T-helper 17 cell (primary cell): ENCODE measurements at places on chromosomes 1 and 21.

GRCh38 chr1:115595279-115596079 lies 46.3 kb upstream of the VANGL1 start:
- DNase-seq, result peak; percentile 50

GRCh38 chr1:15158506-15159165 lies 5.1 kb downstream of the TMEM51 start:
- DNase-seq, result no peak

GRCh38 chr1:195897076-195897475 lies 711.2 kb downstream of the KCNT2 start:
- DNase-seq, result no peak

DNA sequence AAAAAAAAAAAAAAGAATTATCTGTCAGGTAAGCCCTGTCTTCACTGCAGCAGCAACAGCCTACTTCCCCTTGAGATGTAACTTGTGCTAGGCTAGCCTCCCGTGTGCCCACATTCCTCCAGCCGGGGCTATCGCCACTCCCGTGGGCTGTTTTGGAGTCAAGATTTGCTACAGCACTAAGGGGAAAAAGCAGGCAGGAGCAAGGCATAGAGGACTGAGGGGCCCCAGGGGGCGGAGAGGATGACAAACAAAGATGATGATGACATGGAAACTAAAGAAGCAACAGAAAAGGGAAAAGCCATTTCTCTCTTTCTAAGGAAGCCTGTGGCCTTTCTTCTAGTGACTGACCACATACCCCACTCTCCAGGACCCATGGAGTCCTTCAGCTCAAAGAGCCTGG lies 1.9 kb downstream of the TNFAIP8L2 start:
- no peak for DNase-seq

GRCh38 chr1:24386931-24387330 lies 26.7 kb downstream of the STPG1 start:
- DNase-seq, result no peak

- DNase-seq, result no peak
These were observed 34.9 kb downstream of the PLXNA2 start for GRCh38 chr1:208209286-208209685.

DNA sequence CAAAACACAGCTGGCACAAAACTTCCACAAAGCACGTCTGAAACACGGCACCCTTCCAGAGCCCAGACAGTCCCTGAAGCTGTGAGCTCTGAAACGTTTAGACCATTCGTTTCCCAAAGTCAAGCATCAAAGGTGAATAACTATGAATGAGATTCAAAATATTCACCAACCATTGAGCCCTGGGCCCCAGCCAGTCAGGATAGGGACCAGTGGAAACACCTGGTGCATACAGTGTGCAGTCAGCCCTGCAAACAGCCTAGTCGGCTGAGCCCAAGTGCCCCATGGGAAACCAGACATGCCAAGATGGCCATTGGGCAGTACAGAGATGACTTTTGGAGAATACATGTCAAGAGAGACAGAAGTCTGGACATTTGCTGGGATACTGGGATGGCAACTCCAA lies 90.4 kb upstream of the EDN2 start:
- no peak for DNase-seq

DNA sequence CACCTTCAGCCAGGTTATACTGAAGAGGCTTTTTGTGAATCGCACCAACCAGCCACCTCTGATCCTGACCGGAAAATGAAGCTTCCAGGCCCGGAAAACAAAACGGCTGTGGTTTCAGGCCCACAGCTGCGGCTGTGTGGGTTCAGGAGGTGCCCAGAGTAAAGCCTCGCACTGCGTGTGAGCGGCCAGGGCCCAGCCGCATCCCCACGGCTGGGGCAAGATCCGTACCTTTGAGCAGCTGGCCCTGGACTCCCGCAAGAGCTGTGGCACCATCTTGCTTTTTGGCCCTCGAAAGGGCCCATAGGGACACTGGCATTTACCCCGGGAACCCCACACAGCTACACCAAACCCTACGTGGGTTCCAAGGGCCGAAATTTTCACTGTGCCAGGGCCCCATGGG lies 63.0 kb downstream of the GLUL start:
- DNase-seq, result no peak

GRCh38 chr1:163535807-163536206 lies 214.1 kb downstream of the NUF2 start:
- DNase-seq, result no peak

DNA sequence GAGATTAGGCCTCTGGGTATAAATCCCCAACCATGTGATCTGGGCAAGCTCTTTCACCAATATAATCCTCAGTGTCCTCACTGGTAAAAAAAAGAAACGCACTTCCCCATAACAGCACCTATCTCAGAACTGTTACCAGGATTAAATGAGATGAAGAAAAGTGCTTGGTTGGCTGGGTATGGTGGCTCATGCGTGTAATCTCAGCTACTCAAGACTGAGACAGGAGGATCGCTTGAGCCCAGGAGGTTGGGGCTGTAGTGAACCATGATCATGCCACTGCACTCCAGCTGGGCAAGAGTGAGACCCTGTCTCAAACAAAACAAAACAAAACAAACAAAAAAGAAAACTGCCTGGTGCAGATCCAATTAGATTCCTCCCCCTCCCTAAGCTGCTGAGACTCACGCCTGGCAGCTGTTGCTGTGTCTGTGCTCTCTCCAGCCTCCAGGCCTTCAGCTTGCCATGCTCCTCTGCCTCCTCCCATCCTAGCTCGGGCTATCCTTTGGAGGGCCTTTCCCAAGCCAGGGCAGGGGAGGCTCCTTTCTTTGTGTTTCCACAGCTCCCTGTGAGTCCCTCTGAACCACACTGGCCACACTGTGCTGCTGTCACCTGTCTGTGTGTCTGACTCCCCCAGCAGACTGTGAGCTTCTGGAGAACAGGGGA lies 19.0 kb downstream of the CYB5RL start:
- DNase-seq, result no peak

DNA sequence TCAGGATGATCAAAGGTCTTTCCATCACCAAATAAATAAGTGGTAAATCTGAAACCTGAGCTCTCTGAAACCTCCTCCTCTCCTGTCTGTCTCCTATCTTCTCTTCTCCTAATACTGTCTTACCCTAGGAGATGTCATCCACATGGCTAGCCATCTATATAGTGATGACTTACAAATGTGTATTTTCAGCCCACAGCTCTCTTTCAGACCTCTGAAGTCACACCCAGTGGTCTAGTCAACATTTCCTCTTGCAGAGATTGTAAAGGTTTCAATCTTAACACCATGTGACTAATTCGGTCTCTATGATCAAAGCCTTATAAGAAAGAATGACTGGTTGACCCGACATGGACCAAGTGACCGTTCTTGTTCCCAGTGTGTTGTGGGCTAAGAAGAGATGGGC lies 63.1 kb upstream of the DPT start:
- no peak for DNase-seq

GRCh38 chr1:220889848-220890287 lies 10.6 kb downstream of the HLX start:
- no peak for DNase-seq
